Transverse colon (tissue), 4 donors: ENCODE measurements at places on chromosomes 11 and 22. TPM values are rescaled to one million over a fixed set of nuclear protein-coding genes. Genes with fewer than 3 reads are reported as not detected.

PGA5 gene
- 0.55 TPM for total RNA-seq

DNA sequence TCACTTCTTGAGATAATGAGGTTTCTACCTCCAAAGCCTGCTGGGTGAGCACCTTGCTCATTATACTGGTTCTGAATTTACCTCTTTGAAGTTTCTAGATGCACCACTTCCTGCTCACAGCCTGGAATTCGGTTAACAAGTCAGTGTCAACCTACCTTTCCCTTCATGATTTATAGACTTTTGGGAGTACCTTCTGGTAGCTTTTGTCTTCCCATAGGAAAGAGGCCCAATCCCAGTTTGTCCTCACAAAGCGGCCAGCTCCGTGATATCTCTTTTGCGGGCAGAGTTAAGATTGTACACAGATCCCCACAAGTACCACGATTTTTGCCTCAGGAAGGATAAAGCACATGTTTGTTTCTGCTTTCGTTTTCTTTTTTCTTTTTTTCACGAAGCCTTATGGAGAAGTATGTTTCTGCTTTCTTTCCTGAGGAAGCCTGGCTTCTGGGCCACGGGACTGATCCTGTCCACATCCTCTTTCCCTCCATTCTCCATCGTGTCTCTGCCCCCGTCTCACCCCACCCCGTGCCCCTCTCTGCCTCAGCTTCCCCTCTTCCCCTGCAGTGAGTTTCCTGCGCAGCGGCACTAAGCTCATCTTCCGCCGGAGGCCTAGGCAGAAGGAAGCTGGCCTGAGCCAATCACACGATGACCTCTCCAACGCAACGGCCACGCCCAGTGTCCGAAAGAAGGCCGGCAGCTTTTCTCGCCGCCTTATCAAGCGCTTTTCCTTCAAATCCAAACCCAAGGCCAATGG, 5.7 kb upstream of the HINFP start:
- DNase-seq, result peak; percentile 36
- H3K4me3 ChIP-seq, result no peak overlapping the region
- H3K4me1 ChIP-seq, result peaks cover 4% of the 10 kb centered on the region
- peak overlapping the region; percentile 48 for H3K27ac ChIP-seq
- peaks cover 25% of the 10 kb centered on the region for H3K36me3 ChIP-seq
- no peaks in the 10 kb centered on the region for H3K27me3 ChIP-seq

TMEM45B gene
- total RNA-seq, result 336 TPM

DNA sequence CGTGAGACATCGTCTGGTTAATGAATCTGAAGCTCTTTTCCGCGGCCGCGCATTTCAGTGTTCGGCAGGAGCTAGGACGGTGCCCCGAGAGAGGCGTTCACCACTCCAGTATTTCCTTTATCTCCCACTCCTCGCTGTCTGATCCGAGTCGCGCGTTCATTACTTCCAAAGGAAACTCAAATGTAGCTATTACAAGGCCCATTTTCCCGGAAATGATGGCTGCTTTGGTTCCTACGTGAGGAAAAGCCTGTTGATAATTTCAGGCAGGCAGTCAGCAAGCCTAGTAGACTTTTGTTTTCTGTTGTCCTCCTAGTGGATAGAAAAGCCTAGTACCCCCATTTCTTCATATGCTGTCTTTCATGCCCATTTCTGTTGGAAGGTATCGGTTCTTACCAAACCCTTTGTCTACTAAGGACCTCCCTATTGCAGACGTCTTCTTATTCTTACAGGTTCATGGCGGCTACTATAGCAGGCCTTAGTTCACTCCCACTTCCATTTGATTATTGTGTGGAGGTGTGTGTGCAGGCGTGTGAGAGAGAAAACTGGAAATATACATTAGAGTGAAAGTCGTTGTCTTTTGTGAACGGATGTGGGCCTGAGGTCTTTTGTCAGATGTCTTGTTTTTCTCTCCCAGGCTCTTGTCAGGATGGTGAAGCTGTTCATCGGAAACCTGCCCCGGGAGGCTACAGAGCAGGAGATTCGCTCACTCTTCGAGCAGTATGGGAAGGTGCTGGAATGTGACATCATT, 737 bp downstream of the RBM4 start:
- H3K36me3 ChIP-seq, result peaks cover 27% of the 10 kb centered on the region
- H3K27ac ChIP-seq, result peak overlapping the region; percentile 94
- no peaks in the 10 kb centered on the region for H3K27me3 ChIP-seq
- H3K4me1 ChIP-seq, result peaks cover 50% of the 10 kb centered on the region

FBLN1 gene
- total RNA-seq, result 53.0 TPM

DNA sequence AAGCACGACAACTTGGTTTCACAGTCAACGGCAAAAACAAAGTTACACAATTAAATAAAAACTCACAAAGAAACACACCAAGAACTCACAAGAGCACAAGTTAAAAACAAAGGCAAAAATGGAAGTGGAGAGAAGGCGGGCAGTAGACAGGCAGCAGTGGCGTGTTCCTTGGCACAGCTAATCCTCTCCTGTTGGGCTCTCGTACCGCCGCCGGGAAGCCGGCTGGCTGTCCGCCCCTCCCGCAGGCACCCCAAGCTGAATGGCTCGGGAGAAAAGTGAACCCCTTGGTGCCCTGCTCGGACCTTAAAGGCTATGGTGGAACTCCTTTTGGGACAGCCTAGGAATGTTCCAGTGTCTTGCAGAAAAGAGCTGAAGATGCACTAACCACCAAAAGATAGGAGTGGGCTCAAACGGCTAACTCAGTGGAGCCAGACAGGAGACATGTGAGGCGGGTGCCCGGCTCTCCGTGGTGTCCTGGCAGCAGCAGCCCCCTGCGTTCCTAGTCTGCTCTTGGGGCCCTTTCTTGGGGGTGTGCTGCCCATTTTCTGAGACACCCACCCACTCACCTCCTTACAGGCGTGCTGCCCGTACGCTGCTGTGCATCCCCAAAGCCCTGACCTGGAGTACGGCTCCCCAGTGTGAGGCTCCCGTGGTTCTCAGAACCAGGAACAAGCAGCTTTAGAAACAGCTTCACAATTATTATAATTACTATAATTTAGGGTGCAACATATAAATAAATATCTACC, 86.1 kb upstream of the BID start:
- H3K36me3 ChIP-seq, result peaks cover 10% of the 10 kb centered on the region
- no peaks in the 10 kb centered on the region for H3K27me3 ChIP-seq
- DNase-seq, result no peak
- peaks cover 17% of the 10 kb centered on the region for H3K4me1 ChIP-seq
- no peak overlapping the region for H3K4me3 ChIP-seq

APOBEC3A gene
- 3.0 TPM for total RNA-seq
